Activated T-helper 2 cell treated with anti-CD3 and anti-CD28 coated beads, Interferon-gamma antibody, Interleukin-2, Interleukin-4, amounts not matched to agents 10 μg/mL and 5 μg/mL and 100 μg/mL, durations not matched to agents 14 hours and 24 hours and 36 hours (primary cell): ENCODE measurements at places on chromosomes 6 and 20. TPM values are rescaled to one million over a fixed set of nuclear protein-coding genes. Genes with fewer than 3 reads are reported as not detected.
A peak's percentile ranks its signal among the peaks of the same experiment; 100 is the strongest.

- H3K36me3 ChIP-seq, result no peaks in the 10 kb centered on the region
- H3K4me3 ChIP-seq, result no peak overlapping the region
- H3K27me3 ChIP-seq, result peaks cover 35% of the 10 kb centered on the region
- no peak overlapping the region for H3K27ac ChIP-seq
These were observed 33.8 kb downstream of the PLEKHG1 start for GRCh38 chr6:150633486-150633834.

Gene CLIC1
- total RNA-seq, result 412 and 423 TPM in 2 replicates

DNA sequence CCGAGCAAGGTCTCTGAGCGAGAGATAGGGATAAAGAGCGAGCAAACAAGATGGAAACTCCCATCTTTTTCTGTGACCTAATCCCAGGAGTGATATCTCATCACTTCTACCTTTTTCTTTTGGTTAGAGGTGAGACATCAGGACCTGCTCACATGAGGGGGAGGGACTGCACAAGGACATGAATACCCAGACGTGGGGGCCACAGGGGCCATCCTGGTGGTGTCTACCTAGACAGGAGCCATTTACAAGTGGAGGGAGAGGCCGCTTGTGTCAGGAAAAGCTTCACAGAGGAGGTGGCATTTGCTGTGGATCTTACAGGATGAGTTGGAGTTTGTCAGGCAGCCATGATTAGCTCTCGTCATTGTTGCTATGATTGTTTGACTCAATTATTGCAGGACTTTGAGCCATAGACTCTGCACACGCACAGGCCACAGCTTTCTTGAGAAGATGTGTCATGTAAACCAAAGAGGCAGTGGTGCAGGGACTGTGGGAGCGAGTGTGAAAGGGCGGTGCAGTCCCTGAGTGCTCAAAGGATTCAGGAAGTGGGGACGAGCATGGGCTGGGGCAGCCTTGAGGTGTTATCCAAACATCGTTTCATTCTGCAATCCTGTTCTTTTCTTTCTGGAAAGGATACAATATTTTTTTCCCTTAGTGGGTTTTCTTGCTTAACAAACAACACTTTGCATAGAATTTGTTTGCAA, 7.7 kb downstream of the NPEPL1 start:
- peaks cover 12% of the 10 kb centered on the region for H3K4me1 ChIP-seq
- peak overlapping the region; percentile 90 for H3K27ac ChIP-seq
- H3K4me3 ChIP-seq, result no peak overlapping the region
- H3K27me3 ChIP-seq, result no peaks in the 10 kb centered on the region

Gene HNF4A
- total RNA-seq, result not detected in 2 replicates

DNA sequence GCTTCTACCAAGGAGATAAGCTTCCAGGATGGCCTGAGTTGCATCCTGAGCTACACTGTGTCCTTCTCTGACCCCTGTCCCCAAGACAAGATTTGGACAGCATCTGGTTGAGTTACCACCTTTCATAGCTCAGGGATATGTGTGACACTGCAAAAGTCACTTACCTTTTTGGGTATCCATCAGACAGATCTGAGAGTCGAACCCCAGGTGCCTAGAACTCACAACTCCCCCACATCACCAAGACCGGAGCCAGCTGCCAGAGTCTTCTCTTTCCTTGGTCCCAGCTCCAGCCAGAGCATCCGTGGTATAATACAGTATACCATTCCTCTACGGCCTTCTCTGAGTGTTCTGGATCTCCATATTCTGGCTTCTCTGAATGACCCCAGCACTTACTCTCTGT, 133.0 kb downstream of the CD83 start:
- peaks cover 9% of the 10 kb centered on the region for H3K4me1 ChIP-seq
- no peak overlapping the region for H3K27ac ChIP-seq
- H3K4me3 ChIP-seq, result no peak overlapping the region
- peaks cover 2% of the 10 kb centered on the region for H3K27me3 ChIP-seq

Gene ADGRB3
- total RNA-seq, result 0.07 and 0.14 TPM in 2 replicates

Gene AVP
- not detected in 2 replicates for total RNA-seq

GRCh38 chr6:75855052-75855451, 106.0 kb downstream of the MYO6 start:
- no peaks in the 10 kb centered on the region for H3K4me1 ChIP-seq
- no peaks in the 10 kb centered on the region for H3K36me3 ChIP-seq
- no peak overlapping the region for H3K4me3 ChIP-seq

DNA sequence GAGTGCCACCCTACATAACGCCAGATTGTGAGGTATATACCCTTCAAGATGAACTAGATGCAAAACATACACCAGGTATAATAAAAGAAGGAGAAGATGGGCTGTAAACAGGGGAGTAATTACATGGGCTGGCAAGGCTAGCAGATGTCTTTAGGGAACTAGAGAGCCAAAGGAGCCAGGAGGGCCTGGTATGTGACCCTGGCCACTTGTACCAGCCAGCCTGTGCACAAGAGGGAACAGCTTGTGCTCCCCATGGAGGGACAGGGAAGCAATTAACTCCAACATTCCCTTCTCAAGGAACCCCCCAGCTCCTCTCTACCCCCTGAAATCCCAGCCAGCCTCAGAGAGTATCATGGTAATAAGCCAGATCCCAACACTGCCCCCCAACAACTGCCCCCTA, 139.9 kb downstream of the HIVEP2 start:
- peaks cover 40% of the 10 kb centered on the region for H3K4me1 ChIP-seq
- H3K36me3 ChIP-seq, result peaks cover 49% of the 10 kb centered on the region
- DNase-seq, result no peak
- H3K27me3 ChIP-seq, result no peaks in the 10 kb centered on the region
- no peak overlapping the region for H3K27ac ChIP-seq

- H3K27me3 ChIP-seq, result peaks cover 63% of the 10 kb centered on the region
- peak within 1 kb of the TSS; percentile 34 for H3K4me3 ChIP-seq
- DNase-seq, result no peak
- H3K36me3 ChIP-seq, result no peaks in the 10 kb centered on the region
- H3K4me1 ChIP-seq, result no peaks in the 10 kb centered on the region
These were observed at the start of gene RIMS4 for GRCh38 chr20:44810391-44811149. Gene RIMS4, minus strand, starts transcription at chr20:44810546. Its CDS starts 275 bp downstream, at chr20:44810271.

- no peak for DNase-seq
- H3K27me3 ChIP-seq, result peaks cover 3% of the 10 kb centered on the region
- H3K4me3 ChIP-seq, result no peak overlapping the region
- H3K36me3 ChIP-seq, result no peaks in the 10 kb centered on the region
These were observed 154.1 kb downstream of the CD24 start for GRCh38 chr6:106820412-106820852.

DNA sequence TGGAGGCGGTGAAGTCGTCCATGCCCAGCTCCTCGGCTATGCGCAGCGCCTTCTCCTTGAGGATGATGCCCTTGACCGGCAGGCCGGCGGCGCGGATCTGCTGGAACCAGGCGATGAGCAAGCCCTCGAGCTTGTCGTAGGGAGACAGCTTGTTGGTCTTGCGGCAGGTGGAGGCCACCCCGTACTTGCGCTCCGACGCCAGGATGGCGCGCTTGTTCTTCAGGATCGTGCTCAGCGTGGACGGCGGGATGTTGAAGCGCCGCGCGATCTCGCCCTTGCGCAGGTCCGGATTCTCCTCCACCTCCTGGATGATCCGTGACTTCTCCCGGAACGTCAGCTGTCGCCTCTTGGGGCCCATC, 435 bp downstream of the CENPB start:
- peaks cover 38% of the 10 kb centered on the region for H3K4me1 ChIP-seq
- no peaks in the 10 kb centered on the region for H3K27me3 ChIP-seq
- H3K27ac ChIP-seq, result no peak overlapping the region
- H3K4me3 ChIP-seq, result peak overlapping the region; percentile 83

Gene DAAM2
- not detected in 2 replicates for total RNA-seq

Gene ENPP1
- total RNA-seq, result 34.8 TPM in 2 replicates

- H3K27ac ChIP-seq, result peak overlapping the region; percentile 23
- H3K27me3 ChIP-seq, result no peaks in the 10 kb centered on the region
- H3K4me3 ChIP-seq, result no peak overlapping the region
- H3K4me1 ChIP-seq, result peaks cover 5% of the 10 kb centered on the region
These were observed 12.9 kb downstream of the VEGFA start for GRCh38 chr6:43782764-43783513.

Gene PIGU
- total RNA-seq, result 24.9 and 25.7 TPM in 2 replicates

GRCh38 chr20:11379257-11380011, 538.3 kb upstream of the BTBD3 start:
- no peak overlapping the region for H3K27ac ChIP-seq
- H3K36me3 ChIP-seq, result no peaks in the 10 kb centered on the region

DNA sequence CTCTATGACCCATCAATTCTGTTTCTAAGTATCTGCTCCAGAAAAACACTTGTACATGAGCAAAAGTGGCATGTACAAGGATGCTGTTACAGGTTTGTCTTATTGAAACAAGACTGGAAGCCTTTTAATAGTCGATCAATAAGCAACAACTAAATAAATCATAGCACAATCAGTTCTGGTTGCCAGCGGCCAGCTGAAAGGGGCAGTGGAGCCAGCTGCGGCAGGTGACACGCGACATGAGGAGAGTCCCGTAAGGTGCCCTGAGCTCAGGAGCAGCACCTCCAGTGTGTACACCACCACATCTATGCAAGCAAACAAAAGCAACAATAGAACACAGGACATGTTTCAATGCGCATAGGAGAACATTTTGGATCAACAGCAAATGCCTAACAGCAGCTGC, 20.7 kb upstream of the NNAT start:
- no peaks in the 10 kb centered on the region for H3K36me3 ChIP-seq
- H3K27me3 ChIP-seq, result no peaks in the 10 kb centered on the region
- H3K27ac ChIP-seq, result no peak overlapping the region
- no peak overlapping the region for H3K4me3 ChIP-seq
- no peak for DNase-seq

Gene MLN
- total RNA-seq, result not detected in 2 replicates

- no peak overlapping the region for H3K27ac ChIP-seq
- DNase-seq, result no peak
- H3K27me3 ChIP-seq, result peaks cover 2% of the 10 kb centered on the region
- no peak overlapping the region for H3K4me3 ChIP-seq
- peaks cover 5% of the 10 kb centered on the region for H3K4me1 ChIP-seq
- peaks cover 5% of the 10 kb centered on the region for H3K36me3 ChIP-seq
These were observed 441.1 kb upstream of the JARID2 start for GRCh38 chr6:14804785-14805210.

Gene DNAH8
- 0.05 TPM in 1 of 2 replicates, not detected in the other for total RNA-seq

DNA sequence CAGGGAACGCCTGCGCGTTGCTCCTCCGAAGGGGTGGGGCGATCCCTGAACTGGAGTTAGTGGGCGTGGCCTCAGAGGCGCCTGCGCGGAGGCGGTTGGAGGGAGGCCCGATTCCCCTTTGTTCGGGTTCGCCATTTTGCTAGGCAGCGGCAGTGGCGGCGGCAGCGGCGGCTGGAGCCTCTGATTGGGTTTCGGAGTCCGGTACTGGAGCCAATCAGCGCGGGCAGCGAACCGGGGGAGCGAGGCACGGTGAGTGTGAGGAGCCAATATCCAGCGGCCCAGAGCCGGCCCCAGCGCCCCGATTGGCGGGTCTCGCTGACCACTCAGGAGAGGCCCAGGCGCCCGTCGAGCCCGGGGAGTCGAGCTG, at the start of gene NFYA:
Gene NFYA, plus strand, starts transcription at position 139 of the 367 bp plus-strand sequence. CDS start 6,116 bp downstream, outside the sequence.
- H3K27ac ChIP-seq, result peak within 1 kb of the TSS; percentile 99
- peak within 1 kb of the TSS; percentile 98 for H3K4me3 ChIP-seq

Gene GZF1
- total RNA-seq, result 9.6 and 13.2 TPM in 2 replicates

GRCh38 chr20:16189371-16189770, 383.9 kb downstream of the KIF16B start:
- no peaks in the 10 kb centered on the region for H3K27me3 ChIP-seq
- no peak overlapping the region for H3K27ac ChIP-seq
- no peak for DNase-seq
- H3K4me3 ChIP-seq, result no peak overlapping the region

- no peak overlapping the region for H3K4me3 ChIP-seq
- no peak overlapping the region for H3K27ac ChIP-seq
- no peaks in the 10 kb centered on the region for H3K36me3 ChIP-seq
- no peak for DNase-seq
- H3K4me1 ChIP-seq, result no peaks in the 10 kb centered on the region
These were observed 25.7 kb upstream of the RHAG start for GRCh38 chr6:49662231-49662891.

Gene MEP1A
- total RNA-seq, result not detected in 2 replicates
